ENCODE measurements at places on chromosomes 1 and 21.

GRCh38 chr1:9691691-9692090, 40.2 kb downstream of the PIK3CD start:
- no peak for DNase-seq

DNA sequence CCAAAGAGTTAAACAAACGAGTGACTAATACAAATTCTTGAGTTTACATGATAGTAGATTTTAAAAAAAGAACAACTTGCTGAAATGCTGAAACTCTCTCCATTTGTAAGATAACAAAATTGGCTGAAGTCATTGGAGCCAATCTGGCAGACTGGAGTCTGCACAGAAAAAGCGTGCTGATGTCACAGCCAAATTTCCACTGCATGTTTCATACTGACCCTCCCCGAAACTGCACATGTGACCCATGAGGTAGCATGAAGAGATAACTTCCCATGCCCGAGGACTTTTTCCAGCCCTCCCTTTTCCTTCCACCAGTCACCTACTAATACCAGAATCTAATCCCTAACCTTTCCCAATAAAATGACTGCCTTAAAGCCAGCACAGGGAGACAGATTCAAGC, 1.2 kb upstream of the LELP1 start:
- DNase-seq: no peak

DNA sequence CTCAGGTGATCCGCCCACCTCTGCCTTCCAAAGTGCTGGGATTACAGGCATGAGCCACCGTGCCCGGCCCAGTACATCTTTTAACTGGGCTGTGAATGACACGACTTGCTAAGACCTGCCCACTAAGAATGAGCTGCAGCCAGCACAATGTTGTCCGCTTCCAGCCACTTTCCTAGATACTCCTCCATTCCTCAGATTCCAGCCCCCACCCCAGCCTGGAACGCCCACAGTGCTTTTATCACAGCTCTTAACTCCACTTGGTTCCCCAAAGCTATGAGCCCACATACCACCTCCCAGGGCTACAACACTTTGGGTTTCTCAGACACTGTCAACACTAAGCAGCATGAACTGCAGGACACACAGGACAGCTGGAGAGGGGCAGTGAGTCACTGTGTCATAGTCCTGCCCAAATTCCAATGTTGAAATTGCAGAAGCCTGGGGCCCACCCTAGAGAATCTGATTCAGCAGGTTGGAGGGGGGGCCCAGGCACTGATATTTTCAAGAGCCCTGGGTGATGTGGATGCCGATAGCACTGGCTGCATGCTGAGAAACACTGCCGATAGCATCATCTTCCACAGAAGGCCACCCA, 58.0 kb downstream of the ACBD3 start:
- DNase-seq: no peak

DNA sequence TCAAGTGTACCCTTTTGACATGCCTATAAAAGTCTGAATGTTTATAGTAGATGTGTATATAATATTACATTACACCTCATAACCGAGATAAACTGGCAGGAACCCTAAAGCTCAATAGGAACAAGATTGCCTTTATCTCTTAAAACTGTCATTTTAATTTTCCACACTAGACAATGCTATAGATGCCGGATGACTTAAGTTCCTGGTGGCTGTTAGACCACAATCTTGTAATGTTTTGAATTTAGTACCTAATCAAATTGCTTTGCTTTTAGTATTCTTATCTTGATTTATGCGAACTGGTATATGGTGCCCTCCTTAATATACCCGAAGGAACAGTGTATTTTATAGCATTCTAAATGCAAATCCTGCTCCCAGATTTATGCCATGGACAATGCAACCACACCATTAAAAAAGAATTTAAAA, 1397.0 kb upstream of the ADGRL4 start:
- DNase-seq: no peak

- DNase-seq: no peak
These were observed 17.5 kb downstream of the SLC26A9 start for GRCh38 chr1:205925736-205926135.

- DNase-seq: no peak
These were observed 27.4 kb upstream of the UHMK1 start for GRCh38 chr1:162470216-162470615.

GRCh38 chr21:29434081-29434480, 135.4 kb downstream of the BACH1 start:
- no peak for DNase-seq

- DNase-seq: no peak
These were observed 9.7 kb downstream of the CD2 start for GRCh38 chr1:116763787-116764465.

DNA sequence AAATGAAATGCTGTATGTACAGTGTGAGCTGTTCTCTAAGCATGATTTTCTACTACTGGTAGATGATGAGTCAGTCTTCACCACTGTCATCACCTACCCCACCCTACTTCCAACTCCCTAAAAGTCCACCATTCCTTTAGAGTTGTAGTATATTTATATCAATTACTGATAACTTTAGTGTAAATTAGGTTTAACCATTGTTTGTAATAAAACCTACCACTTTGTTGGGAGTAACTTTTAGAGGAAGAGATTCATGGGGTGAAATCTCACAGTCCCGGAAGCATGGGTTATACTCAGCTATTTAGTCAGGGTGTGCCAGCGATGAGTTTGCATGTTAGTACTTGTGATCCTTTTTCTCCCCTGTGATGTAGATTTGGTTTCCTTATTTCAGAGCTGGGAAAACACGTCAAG, 17.1 kb downstream of the MORC3 start:
- DNase-seq: no peak

DNA sequence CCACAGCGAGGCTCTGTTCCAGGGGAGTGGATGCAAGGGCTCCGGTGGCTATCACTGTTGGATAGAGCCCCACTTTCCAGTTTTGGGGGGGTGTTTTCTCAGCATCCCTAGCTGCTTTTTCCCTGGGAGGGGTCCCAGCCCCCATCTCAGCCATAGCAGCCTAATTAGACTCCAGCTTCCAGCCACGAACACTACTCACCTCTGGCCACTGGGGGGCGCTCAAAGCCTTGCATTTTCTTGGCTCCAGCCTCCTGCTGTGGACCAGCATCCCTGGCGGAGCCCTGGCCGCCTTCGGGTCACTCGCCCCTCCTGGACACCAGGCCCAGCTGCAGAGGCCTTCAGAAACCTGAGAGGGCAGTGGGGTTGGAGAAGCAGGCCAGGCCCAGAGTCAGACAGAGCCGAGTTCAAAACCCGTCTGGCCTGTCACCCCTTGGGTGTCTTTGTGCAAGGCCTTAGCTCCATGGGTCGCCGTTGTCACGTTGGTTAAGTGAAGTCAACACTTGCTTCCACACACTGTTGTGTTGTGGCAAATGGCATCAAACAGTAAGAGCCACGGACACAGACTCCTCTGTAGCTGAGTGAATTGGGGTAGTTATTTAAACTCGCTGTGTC, 93.5 kb upstream of the ACTL8 start:
- DNase-seq: peak; percentile 46

DNA sequence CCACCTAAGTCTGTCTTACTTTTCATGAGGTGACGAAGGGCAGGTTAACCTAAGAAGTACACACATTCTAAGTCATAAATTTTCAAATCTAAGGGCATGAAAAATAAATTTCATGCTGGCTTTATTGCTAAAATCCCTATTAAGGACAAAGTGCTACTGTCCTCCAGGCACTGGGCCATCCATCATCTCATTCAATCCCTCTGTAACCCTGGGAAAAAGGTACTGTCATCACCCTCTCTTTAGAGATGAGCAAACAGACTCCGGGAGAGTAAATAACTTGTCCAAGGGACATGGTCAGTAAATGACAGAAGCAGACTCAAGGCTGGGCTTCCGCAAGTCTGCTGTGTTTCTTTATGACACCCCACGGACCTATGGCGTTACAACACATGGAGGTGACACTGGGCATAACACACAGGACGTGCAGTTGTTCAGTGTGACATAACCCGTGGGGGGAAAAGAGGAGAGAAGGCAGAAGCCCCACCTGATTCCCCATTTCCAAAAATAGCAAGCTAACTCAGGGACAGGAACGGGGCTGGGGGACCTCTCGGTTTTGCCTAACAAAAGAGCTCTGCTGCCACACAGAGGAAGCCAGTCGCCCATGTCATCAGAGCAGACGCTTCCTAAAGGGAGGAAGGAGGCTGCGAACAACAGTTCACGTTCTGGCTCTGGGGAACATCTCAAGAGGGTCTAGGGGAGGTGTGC, 12.5 kb upstream of the SRM start:
- DNase-seq: no peak

GRCh38 chr1:17535300-17535936, 4.1 kb upstream of the ARHGEF10L start:
- no peak for DNase-seq

DNA sequence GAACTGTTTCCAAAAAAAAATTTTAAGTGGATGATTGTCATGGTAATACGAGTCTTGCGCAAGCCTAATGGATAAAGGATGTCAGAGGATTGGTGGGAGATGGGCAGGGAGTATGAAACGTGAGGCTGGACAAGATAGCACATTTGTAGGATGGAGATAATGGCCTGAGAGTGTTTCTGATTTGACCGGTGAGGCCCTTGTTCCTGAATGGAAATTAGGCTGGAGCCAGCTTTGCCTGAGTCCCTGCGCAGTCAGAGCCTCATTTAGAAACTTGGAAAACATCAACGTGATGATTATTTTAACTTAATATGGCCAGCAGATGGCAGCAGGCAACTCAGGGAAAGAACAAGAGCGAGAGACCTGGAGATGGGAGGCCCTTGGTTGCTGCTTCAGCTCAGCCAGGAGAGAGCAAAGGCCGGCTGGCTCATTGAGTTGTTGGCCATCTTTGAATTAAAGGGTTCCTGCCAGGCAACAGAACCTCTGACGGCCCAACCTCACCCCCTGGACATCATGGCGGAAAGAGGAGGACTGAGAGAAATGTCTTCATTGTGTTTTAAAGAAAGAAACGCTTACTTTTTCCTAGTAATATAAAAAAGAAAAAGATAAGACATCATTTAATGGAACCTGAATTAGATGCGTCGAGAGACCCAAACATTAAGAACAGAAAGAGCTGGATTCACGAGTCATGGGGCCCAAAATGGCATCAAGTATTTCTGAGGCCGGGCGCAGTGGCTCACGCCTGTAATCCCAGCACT, 80.3 kb downstream of the SELENOF start:
- DNase-seq: peak; percentile 2

GRCh38 chr21:23695443-23695842, 1911.8 kb downstream of the MRPL39 start:
- no peak for DNase-seq

- no peak for DNase-seq
These were observed 38.4 kb upstream of the CD101 start for GRCh38 chr1:116962987-116963639.

DNA sequence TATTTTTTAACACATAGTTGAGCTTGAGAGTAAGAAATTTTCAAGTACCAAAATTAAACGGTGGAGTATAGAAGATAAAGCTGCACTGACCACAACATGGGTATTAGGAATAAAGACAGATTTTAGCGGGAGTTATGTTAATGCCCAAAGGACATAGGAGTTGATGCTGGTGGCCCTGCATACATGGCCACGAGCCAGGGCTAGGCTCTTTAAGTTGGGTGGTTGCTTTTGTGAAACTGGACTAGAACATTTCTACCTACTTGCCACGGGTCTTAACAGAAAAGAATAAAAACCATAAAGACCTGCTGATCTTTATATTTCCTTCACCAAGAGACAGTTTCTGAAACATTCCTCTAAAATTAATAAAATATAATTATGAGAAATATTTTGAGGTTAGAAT, 14.9 kb downstream of the EDEM3 start:
- DNase-seq: no peak

GRCh38 chr1:174753131-174753530, 246.6 kb upstream of the CACYBP start:
- no peak for DNase-seq

DNA sequence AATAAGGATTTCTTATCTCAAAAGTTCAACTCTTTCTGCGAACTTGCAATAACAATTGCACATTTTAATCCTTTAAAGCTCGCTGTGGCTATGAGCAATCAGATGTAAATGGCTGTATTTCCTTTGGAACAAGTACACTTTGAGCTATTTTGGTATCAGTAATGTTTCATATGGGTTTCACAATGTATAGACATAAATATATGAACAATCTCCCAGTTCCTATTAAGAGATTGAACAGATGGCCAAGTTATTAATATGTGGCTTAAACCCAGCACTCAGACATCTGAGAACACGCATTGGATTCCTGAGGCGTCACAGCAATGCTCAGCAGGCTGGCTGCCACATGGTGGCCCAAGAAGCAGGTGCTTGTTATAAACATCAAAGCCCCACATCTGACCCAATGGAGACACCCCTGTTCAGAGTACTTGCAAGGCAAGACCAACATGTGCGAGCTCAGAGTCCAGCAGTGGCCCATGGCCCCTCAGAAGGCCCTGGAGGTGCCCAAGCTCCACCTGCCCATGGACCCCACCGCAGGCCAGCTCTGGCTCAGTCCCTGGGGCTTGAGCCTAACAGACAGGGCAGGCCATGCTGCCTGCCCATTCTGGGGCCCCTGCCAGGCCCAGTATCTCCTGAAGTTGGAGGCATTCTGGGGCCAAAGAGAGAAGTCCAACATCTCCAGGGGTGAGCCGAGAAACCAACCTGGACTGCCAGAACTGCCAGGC, 23.7 kb downstream of the PSMG1 start:
- no peak for DNase-seq

GRCh38 chr1:11893907-11894251, 32.3 kb downstream of the KIAA2013 start:
- DNase-seq: peak; percentile 45

DNA sequence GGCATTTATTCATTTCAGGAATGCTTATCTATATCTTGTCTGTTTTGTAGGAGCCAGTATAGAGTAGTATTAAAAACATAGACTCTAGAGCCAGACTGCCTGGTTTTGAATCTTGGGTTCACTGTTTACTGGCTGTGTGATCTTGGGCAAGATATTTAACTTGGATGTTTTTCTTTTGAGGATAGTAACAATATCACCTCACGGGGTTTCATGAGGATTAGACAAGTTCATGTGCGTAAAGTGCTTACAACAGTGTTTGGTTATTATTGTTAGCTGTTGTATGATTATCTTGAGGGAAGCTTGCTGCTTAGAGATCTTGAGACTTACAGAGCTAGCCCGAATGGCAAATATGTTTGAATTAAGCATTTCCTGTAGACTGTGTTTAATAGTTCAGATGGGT, 40.2 kb downstream of the WNT4 start:
- DNase-seq: no peak

- no peak for DNase-seq
These were observed 104.2 kb downstream of the ATP6V1G3 start for GRCh38 chr1:198436276-198436675.

DNA sequence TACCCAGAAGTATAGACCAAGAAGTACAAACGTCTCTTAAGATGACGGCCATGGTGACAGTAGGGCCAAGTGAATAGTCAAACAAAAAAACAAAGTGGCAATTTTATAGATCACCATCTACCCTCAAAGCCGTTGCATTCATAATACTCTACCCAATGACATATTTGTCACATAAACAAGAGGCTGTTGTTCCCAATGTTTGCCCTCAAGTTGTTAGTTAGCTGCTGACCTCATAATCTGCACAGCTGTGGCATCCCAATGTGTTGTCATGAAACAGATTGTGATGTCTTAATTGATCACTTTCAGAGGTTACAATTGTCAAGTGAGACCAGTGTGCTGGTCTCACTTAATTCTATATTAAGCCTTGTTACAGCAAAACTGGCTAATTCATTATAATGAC, 333.8 kb downstream of the ST6GALNAC3 start:
- DNase-seq: no peak

All from stimulated activated CD8-positive, alpha-beta memory T cell treated with anti-CD3 and anti-CD28 coated beads, Interleukin-15, amount 100 ng/mL, for 24 hours (primary cell).